Naive thymus-derived CD8-positive, alpha-beta T cell (primary cell): ENCODE measurements at places on chromosomes 13 and 19. TPM values are rescaled to one million over a fixed set of nuclear protein-coding genes. Genes with fewer than 3 reads are reported as not detected.

Gene OLFM4
- not detected for total RNA-seq

Gene FUT6
- total RNA-seq = not detected

Gene KIR3DL2
- not detected for total RNA-seq

Gene PRKCSH
- 262 TPM for total RNA-seq

Gene NXNL1
- not detected for total RNA-seq

Gene TGFBR3L
- 0.41 TPM for total RNA-seq

Gene ERICH4
- total RNA-seq = not detected

GRCh38 chr19:3360421-3361383 lies 5.7 kb upstream of the NFIC start:
- H3K27ac ChIP-seq = peak overlapping the region; percentile 95
- DNase-seq = peak; percentile 58
- H3K27me3 ChIP-seq = no peaks in the 10 kb centered on the region
- peak overlapping the region; percentile 89 for H3K4me3 ChIP-seq
- H3K4me1 ChIP-seq = peaks cover 28% of the 10 kb centered on the region

DNA sequence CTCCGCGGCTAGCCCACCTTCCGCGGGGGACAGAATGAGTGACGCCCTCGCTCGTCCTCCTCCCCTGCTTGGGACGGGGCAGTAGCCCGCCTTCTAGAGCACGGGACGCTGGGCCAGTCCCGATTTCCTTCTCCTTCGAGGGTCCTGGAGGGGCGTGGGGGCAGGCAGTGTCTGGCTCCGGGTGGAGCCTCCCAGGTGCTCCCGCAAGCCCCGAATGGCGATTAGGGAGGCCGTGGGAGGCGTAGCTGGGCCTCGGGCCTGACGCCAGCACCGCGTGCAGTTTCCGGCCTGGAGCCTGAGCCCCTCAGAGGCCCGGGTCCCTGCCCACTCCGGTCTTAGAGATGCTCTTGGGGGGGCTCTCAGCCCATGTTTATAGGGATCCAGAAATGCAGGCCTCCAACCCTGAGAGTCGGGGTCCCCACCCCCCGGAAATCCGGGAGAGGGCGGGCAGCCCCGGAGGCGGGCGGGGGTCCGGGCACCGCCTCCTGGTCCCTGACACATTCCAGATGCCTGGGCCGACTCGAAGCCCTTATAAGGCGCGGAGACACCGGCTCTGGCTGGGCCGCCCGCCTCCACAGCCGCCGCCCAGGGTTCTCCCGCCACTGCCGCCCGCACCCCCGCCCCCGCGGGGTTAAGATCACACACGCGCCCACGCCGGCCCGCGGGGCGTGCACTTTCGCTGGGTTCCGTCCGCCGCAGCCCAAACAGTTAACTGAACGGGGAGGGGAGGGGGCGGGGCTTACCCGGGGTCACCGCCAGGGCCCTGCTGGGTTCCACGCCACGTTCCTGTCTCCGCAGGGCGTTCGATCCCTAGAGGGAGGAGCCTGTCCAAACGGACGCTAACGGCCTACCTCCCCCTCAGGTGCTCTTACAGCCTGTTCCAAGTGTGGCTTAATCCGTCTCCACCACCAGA lies 1.5 kb downstream of the MYADM start:
- DNase-seq = peak; percentile 88
- peaks cover 7% of the 10 kb centered on the region for H3K36me3 ChIP-seq
- H3K4me1 ChIP-seq = peaks cover 73% of the 10 kb centered on the region
- peak overlapping the region; percentile 100 for H3K27ac ChIP-seq

GRCh38 chr19:17599780-17600179 lies 44.3 kb downstream of the COLGALT1 start:
- H3K4me3 ChIP-seq = no peak overlapping the region
- H3K27me3 ChIP-seq = peaks cover 23% of the 10 kb centered on the region
- no peak for DNase-seq
- no peaks in the 10 kb centered on the region for H3K4me1 ChIP-seq
- peaks cover 5% of the 10 kb centered on the region for H3K36me3 ChIP-seq
- H3K27ac ChIP-seq = no peak overlapping the region

DNA sequence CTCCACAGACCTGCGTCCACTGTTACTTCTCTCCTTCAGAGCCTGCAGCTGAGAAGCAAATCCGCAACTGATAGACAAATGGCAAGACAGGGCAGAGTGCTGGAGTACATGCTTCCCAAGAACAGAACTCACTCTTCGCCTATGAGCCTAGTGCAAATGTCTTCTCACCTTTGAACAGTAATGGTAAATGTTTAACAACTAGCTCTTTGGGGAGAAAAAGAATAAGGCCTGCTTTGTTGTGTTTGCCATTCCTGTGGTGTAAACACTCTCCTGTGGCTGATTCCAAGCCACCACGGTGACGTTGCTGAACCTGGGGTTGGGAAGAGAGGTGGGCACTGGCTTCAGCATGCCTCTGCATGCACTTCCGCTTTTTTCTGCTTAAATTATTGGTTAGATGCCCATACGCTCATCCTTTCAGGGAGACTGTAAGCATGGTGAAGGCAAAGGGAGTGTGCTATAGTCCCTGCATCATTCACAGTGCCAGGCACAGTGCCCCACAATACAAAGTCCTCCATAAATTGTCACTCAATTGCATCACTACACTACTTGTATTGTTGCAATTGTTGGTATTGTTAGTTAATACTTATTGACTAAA lies 28.1 kb upstream of the GTF3A start:
- H3K27ac ChIP-seq = no peak overlapping the region
- no peak for DNase-seq
- H3K36me3 ChIP-seq = no peaks in the 10 kb centered on the region
- H3K4me1 ChIP-seq = no peaks in the 10 kb centered on the region
- H3K4me3 ChIP-seq = no peak overlapping the region

DNA sequence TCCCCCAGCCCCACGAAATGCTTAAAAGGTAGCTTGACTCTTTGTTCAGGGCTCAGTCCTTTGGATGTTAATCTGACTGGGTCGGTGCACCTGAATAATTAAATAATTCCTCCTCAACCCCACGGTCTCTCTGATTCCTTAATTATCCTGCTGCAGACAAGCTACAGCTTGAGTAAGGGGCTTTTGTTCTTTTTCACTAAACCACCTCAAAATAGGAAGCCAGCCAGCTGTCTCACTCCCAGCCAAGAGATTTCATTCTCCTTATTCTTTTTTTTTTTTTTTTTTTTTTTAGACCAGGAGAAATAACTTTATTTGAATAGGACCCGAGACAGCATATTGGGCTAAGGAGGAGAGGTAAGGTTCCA lies 7.9 kb upstream of the FCGBP start:
- no peaks in the 10 kb centered on the region for H3K27me3 ChIP-seq
- H3K36me3 ChIP-seq = peaks cover 9% of the 10 kb centered on the region
- peak overlapping the region; percentile 88 for H3K27ac ChIP-seq
- H3K4me3 ChIP-seq = peak overlapping the region; percentile 83

- no peak for DNase-seq
- peak overlapping the region; percentile 87 for H3K27ac ChIP-seq
- no peaks in the 10 kb centered on the region for H3K27me3 ChIP-seq
- peaks cover 60% of the 10 kb centered on the region for H3K4me1 ChIP-seq
- H3K4me3 ChIP-seq = no peak overlapping the region
These were observed 17.5 kb downstream of the NDUFB7 start for GRCh38 chr19:14554382-14554812.

DNA sequence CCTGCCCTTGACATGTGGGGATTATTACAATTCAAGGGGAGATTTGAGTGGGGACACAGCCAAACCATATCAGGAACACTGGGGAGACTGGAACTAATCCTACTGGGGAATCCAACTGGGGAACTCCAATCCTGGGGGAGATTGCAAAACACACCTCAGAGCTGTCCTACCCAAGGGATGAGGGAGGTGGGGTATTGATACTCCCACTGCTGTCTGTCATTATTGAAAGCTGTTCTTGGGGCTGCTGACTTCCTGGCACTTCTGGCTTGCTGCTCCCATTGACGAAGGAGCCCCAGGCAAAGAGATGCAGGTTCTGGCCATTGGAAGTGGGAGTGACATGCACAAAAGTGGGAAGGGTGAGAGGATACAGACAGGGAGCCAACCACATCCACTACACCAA lies 24.7 kb upstream of the POP4 start:
- peaks cover 17% of the 10 kb centered on the region for H3K27me3 ChIP-seq
- H3K4me3 ChIP-seq = no peak overlapping the region
- H3K27ac ChIP-seq = no peak overlapping the region

DNA sequence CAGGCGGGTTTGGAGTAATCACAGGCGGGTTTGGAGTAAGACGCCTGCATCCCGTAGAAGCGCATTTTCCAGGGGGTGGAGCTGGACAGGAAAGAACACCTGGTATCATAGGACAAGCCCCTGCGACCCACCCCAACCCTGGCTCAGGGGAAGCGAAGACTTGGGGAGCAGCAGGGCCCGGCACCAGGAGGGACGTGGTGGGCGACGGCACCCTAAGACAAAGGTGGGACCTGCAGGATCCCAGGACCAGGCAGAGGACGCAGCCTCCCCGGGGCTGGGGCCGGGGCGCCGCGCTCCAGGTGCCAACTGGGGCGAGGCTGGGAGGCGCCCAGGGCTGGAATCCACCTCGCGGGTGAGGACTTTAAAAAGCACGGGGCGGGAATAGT lies 520 bp downstream of the ZNF600 start:
- no peaks in the 10 kb centered on the region for H3K27me3 ChIP-seq
- H3K36me3 ChIP-seq = peaks cover 26% of the 10 kb centered on the region
- peak overlapping the region; percentile 91 for H3K27ac ChIP-seq

DNA sequence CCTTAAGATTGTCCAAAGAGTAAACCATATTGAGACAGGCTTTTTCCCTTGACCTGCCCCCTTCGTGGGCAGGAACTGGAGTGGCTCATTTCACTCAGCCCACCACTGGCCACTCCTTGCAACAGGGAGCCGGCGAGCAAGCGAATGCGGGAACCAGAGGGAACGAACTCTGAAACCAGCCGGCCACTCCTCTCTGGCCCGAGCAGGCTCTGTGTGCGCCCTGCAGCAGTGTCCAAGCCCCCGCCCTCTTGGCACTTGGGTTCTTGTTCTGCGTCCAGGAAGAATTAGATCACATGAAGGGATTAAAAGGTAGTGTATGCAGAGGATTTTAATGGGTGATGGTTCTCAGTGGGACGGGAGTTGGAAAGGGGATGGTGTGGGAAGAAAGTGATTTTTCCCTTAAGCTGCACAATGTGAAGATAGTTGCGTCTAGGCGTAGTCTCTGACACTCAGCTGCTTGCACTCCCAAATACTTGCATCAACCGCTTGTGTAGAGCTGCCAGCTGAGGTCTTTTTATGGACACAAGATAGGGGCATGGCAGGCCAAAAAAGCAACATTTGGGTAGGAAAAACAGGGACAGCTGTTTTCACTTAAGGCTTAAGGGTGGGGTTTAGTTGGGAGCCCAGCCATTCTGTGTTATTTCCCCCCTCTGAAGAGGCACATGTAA lies 1209.7 kb upstream of the PCDH20 start:
- H3K4me1 ChIP-seq = no peaks in the 10 kb centered on the region
- H3K36me3 ChIP-seq = no peaks in the 10 kb centered on the region
- H3K4me3 ChIP-seq = no peak overlapping the region
- H3K27ac ChIP-seq = no peak overlapping the region

DNA sequence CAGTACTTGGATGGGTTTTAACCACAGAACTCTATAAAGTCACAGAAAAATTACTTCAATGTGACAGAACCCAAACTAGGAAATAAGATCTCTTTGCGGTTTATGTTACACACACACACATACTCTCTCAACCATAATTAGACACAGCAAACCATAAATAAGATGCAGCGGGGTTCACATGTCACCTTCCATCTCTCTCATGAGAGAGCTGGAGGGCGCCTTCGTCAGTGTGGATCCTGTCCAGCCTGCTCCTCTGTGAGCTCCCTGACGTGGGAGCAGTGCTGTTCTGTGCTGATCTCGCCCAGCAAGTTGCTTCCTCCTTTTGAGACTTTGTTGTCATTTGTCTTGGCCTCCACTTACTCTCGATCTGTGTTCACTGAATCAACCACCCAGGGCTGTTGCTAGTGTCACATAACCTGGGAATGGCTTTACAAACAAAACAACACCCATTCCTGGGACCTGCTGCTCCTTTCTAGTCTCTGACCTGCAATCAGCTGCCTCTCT lies 204.9 kb upstream of the KL start:
- H3K4me1 ChIP-seq = peaks cover 11% of the 10 kb centered on the region
- H3K36me3 ChIP-seq = no peaks in the 10 kb centered on the region
- peak overlapping the region; percentile 76 for H3K4me3 ChIP-seq
- peak overlapping the region; percentile 4 for H3K27ac ChIP-seq

DNA sequence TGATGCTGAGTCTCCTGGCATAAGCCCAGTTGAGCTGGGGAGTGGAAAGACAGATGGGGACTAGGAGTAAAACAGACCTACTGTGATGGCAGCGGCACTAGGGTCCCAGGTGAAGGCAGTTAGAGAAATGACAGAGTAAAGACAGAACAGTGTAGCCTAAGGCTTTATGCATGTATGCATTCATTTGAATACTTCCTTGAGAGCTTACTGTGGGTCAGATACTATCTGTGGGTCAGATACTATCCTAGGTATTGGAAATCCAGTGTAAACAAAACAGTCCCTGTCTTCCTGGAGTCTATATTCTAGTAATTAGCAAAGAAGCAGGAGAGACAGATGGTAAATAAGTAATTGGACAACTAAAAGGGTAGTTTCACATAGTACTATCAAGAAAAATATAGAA lies 73.7 kb upstream of the LRCH1 start:
- H3K4me3 ChIP-seq = no peak overlapping the region
- H3K4me1 ChIP-seq = no peaks in the 10 kb centered on the region
- H3K27ac ChIP-seq = no peak overlapping the region
- H3K27me3 ChIP-seq = no peaks in the 10 kb centered on the region
- no peak for DNase-seq

DNA sequence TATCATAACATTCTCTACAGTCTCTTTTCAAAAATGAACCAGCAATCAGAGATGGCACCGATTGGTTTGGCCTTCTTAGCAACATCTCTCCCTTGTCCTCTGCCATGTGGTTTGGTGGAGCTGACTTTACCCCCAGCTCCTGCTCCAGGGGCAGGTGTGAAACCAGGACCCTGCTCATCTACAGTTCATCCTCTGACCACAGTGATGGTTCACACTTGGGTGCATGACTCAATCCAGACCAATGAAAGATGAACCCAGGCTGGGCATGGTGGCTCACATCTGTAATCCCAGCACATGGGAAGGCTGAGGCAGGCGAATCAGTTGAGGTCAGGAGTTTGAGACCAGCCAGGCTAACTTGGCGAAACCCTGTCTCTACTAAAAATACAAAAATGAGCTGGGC lies 33.6 kb upstream of the FFAR2 start:
- H3K27ac ChIP-seq = no peak overlapping the region
- H3K4me1 ChIP-seq = no peaks in the 10 kb centered on the region
- no peak overlapping the region for H3K4me3 ChIP-seq
